Activated effector memory CD4-positive, alpha-beta T cell treated with Interleukin-2 at 50 U/mL for 16 hours (primary cell): ENCODE measurements at places on chromosomes 6 and 20.
A peak's percentile ranks its signal among the peaks of the same experiment; 100 is the strongest.

- DNase-seq: no peak
Observed at GRCh38 chr6:126764671-126765070, 353.8 kb upstream of the RSPO3 start.

DNA sequence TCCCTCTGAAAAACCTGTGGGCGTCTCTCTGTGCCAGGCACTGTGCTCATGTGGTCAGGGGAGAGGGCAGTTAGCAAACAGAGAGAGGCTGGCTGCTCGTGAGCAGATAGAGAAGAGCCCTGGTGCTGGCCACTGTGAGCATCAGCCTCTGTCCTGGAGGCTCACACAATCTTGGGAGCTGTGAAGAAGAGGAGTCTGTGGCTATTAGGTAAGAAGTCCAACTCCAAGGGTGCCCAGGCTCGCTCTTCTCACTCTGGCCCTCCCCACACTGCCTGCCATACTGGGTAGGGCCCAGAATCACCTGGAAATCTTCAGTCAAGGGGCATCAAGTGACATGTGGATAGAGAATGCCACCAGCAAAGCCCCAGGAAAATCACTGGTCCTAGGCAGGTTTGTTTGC lies 14.1 kb downstream of the SCML4 start:
- DNase-seq: no peak

DNA sequence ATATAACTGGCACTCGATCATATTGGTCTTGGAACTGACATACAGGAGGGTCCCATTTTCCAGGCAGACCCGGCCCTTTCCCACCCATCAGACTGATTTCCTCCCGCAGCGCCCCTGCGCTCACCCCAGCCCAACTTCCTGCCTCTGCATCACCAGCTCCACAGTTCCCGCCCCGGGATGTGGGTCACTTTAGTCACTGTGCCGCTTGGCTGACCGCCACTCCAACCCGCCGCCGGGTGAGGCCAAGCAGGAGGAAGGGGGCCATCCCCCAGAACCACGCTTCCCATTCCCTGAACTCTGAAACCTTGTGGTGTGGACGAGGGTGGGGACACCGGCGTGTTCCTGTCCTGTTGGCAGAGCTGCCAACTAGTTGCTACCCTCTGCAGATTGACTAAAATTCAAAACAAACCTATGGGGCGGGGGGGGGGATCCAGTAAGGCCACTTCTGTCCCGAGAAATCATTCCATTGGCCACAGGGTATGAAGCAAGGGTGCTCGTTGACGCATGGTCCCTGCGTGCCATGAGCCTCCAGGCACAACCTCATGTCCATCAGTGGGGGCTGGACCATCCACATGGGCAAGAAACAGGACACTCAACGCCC lies 12.3 kb downstream of the TGM2 start:
- DNase-seq: no peak

DNA sequence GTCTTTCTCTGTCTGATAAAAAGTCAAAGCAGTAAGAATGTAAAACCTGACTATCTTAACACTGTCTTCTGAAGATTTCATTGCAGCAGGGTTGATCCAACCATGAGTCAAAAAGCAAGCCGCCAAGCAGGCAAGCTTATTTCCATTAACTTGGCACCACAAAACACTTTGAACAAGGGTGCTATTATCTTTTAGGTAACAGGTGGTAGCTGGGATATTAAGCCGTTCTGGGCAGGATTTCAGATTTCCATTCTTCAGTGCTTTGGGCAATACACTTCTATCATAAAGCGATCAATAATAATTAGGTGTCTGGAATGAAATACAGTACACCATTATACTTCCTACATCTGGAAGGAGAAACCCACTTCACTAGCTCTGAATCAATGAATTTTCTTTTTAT lies 181.9 kb downstream of the TBC1D7 start:
- no peak for DNase-seq

DNA sequence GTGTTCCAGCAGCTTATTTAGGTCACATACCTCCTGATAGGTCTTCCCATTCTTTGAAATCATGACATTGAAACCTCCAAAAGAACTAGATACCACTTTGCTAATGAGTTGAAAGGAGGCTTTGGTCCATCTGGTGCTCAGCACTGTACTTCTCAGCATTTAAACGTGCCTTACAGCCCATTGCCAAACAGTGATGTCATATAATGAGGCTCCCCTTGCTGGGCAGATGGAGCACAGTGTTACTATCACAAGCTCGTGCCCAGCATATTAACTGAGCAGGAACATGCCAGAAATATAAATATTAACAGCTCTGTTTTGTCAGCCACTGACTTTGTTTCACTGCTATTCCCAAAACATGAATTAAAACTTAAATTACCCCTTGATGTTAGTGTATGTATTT lies 25.5 kb upstream of the MAPK13 start:
- no peak for DNase-seq

DNA sequence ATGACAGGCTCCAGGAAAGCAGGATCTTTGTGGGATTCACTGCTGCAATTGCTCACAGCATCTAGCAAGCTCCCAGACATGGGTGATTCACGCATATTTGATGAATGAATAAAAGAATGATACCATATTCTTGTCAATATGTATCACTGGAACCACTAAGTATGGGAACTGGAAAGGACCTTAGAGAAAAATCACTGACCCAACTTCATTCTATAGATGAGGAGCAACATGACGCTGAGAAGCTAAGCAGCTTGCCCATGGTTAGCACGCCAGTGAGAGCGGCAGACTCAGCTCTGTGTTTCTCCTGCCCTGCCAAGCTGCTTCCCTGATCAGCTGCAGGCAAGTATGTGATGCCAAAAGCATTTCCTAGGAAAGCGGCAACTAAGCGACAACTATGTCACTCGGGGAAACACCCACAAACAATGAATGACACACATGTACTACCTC lies 66.8 kb downstream of the PPP1R3G start:
- no peak for DNase-seq

DNA sequence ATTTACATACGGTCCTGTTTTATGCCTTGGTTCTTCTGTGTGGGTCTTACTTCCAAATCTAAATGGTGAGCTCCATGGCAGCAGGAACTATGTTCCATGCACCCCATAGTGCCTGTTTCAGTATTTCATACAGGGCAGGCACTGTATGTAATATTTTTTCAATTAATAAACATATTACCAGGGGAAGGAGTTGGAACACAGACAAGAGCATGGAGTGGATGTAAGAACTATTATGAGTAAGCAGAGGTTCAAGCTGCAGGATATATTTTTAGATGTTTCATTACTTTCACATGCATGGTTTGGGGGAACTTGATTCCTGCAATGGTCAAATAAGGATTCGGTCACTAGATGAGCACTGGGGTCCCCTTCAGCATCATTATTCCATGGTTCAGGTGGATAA lies 108.3 kb downstream of the KIF13A start:
- DNase-seq: no peak

- DNase-seq: no peak
Observed at GRCh38 chr6:52671676-52672075, 763 bp downstream of the TMEM14A start.

DNA sequence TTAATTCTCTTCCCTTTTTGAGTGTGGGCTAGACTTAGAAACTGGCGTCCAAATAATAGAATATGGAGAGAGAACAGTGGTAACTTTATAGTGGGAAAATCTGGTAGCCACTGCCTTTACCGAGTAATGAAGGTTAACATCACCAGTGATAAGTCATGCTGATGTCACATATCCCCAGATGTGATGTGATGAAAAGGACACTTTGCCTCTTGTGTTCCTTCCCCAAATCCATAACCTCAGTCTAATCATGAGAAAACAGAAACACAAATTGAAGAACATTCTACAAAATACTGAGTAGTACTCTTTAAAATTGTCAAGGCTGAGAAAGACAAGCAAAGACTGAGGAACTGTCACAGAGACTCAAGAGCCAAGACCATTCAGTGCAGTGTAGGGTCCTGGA lies 17.8 kb downstream of the ANKS1A start:
- DNase-seq: no peak

DNA sequence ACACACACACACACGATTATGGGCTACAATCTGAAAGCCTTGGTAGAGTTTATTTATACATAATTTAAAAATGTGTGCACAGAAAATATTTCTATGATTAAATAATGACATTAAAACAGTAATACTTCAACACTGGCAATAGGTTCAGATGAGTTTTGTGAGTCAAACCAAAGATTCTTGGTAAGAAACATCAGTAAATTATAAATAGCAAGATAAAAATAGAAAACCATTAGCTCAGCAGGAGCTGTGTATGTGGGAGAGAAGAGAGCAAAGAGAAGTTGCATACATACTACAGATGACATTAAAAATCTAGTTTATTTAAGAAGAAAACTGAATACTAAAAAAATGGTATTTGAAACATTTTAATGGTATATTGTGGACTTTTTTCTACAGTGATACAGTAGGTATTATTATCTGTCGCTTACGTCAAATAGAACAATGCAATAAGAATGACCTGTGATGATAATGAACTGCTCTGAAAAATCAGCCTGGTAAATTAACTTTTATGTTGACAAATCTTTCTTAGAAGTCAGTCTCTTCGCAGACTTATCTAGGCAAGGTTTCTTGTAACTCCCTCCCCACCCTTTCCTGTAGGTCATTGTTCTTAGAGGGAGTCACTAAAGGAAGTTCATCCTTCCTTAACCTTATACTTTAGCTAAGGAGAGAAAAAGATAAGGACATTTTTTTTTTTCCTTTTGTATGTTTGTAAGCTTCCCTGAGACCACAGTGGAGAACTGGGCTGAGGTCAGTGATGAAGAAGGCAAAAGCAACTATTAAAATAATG lies 149.3 kb downstream of the GJA1 start:
- DNase-seq: no peak

DNA sequence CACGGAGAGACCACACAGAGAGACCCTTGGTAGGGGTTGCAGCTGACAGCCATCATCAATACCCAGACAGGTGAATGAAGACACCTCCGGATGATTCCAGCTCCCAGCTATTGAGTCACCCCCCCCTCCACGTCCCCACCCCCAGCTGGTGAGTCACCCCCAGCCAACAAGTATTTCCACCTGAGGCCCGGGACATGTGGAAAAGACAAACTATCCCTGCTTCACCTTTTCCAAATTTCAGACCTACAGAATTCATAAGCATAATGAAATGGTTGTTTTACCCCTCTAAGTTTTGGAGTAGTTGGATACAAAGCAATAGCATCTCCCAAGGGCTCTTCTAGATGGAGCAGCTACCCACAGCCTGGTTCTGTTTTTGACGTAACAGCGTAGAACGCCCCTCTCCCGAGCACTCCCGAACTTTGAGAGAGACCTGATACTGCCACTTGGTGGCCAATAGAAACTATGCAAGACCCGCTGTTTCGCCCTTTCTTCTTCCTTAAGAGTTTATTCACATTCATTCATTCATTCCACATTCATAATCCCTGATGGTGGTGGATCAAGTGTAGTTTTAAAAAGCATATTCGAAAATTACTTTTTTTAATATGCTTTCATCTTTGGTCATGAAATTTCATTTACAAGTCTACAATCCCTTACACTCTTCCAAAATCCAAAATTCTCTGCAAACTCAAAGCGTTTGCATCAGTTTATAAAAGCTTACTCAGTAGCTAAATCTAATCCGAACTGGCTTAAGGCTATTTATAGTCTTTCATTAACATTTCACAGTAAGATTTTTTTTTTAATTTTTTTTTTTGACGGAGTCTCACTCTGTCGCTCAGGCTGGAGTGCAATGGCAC lies 15.1 kb upstream of the PPP1R16B start:
- DNase-seq: no peak

GRCh38 chr6:106160189-106160588 lies 74.1 kb downstream of the PRDM1 start:
- DNase-seq: no peak

GRCh38 chr6:161010418-161010817 lies 18.8 kb downstream of the MAP3K4 start:
- no peak for DNase-seq

DNA sequence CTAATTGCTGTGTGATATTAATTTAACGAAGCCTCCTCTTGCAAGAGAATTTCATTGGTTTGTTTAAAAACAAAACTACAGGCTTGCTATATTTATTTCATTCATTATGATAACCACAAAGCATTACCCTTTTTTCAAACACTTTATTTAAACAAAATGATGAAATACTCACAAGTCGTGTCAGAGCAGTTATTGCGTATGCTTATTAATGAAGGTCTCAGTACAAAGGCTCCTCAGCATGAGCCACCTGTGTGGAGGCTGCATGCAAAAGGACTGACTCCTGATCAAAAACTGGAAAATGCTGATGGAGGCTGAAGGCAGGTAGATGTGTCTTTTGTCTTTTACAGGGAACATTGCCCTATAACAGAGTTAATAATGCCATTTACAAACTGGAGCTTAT lies 130.5 kb downstream of the CRYBG1 start:
- DNase-seq: no peak

GRCh38 chr20:50366270-50367103 lies 143.7 kb upstream of the PTPN1 start:
- DNase-seq: peak; percentile 22

DNA sequence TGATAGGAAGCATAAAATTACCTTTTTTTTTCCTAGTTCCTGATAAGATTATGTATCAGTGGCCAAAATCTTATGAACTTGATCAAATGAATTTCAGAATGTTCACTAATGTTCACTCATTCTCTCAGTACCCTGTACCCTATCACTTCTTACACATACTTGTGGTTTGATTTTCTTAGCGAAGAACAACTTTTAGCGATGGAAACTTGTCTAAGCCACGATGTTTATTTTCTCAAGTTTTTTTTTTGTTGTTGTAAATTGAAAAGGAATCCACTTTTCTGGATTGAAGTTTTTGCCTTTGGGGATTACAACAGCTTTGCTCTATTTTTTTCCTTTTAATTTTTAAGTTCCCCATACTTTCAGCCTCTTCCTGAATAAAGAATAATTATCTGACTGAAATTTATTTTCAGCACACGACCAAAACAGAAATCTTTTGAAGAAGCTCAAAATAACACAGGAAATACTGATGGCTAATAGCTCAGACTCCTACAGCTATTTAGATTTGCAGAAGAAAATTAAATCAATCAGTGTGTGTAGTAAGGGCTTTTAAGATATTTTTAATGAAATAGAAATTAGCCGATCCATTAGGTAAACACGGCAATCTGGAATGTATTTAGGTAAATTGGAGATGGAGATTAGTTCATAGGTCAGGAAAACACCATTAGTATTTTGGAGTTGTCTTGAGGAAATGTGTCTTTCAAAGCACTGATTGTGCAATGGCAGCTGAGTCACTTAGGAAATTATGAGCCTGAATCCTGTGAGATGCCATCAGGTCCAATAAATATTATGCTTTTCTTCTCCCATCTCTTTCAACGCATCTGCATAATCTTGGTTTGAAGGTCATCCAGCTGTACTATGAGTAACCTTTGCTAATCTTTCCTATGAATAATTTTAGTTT lies 217.5 kb downstream of the GJA1 start:
- no peak for DNase-seq

- no peak for DNase-seq
Observed at GRCh38 chr6:53340536-53340935, 8.2 kb downstream of the ELOVL5 start.
